ENCODE measurements at places on chromosomes 16 and 17.

- DNase-seq, result peak; percentile 94
These were observed 447 bp upstream of the SEC14L1 start for GRCh38 chr17:77140166-77140877.

GRCh38 chr16:46857368-46857945, 26.5 kb upstream of the C16orf87 start:
- no peak for DNase-seq

GRCh38 chr17:18229771-18230170, 4.3 kb downstream of the LLGL1 start:
- no peak for DNase-seq

DNA sequence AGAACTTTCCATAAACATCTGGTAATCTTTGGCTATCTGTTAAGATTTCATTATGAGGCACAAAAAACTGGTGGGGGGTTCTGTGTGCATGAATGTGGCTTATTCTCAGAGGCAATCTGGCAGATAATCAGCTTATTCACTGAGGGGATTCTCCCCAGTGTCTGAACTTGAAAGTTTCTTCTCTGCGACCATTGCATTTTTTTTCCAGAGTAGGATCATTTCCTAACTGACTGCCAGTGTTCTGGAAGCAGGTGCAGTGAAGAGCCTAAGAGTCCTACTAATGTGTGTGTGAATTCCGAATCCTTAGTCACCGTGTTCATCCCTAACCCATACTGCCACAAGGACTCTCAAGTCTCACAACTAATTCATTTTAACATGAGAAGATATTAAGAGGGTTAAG, 64.9 kb upstream of the LRRC37A3 start:
- no peak for DNase-seq

GRCh38 chr17:31404028-31404949, 12.8 kb downstream of the RAB11FIP4 start:
- no peak for DNase-seq

GRCh38 chr17:68318103-68318991, 27.1 kb downstream of the ARSG start:
- peak; percentile 13 for DNase-seq

DNA sequence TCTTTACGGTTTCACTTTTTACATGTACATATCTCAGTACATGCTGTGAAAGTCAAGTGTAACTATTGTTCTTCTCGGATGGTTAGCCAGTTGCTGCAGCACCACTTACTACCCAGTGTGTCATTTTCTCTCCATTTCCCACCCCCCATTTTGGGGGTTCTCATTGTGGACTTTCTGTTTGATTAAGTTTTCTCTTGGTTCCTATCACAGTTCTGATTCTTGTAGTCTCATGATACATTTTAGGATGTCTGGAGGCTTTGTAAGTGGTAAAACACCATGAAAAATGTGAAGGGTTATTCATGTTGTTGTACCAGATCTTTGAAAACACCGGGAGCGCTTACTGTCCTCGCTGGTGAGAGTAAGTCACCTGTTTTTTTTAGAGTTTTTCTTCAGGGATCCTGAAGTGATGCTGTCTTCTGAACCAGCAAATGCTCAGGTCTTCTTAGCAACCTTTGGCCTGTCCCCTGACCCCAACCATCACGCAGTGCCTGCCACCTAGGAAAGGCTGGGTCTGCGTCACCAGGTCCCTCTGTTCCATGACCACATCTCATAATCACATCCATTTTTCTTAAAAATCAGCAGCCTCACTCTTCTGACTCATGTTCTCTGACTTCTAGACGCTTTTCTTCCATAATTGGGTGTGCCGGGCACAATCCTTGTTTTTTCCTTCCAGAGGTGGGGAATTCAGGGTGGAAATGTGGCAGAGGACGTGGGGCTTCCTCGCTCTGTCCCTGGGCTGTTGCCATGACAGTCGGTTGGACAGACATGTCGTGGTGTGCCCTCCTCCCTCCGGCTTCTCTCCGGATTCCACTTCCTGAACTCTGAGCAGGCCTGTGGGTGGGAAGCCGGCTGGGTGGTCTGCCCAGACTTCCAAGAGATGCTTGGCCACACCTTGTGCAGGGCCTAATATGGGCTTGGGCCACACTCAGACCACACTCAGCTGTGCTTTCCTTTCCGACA, 102.6 kb downstream of the NTN1 start:
- no peak for DNase-seq

- DNase-seq, result no peak
These were observed 608.6 kb upstream of the EEF2KMT start for GRCh38 chr16:5706211-5706610.

- no peak for DNase-seq
These were observed 292.7 kb downstream of the HAPSTR1 start for GRCh38 chr16:9384141-9384540.

- DNase-seq, result no peak
These were observed 79.8 kb downstream of the ZNF778 start for GRCh38 chr16:89297156-89297874.

All from NT2/D1 (cell line).